Naive thymus-derived CD8-positive, alpha-beta T cell (primary cell): ENCODE measurements at places on chromosomes 2 and 18.

GRCh38 chr2:95072424-95072823 lies 46.9 kb downstream of the MAL start:
- no peak for DNase-seq

GRCh38 chr18:76923485-76924085 lies 101.2 kb downstream of the ZNF236 start:
- DNase-seq: no peak

GRCh38 chr2:103364177-103364576 lies 602.3 kb downstream of the TMEM182 start:
- DNase-seq: no peak

GRCh38 chr18:22872900-22873537 lies 60.1 kb upstream of the RBBP8 start:
- DNase-seq: no peak

DNA sequence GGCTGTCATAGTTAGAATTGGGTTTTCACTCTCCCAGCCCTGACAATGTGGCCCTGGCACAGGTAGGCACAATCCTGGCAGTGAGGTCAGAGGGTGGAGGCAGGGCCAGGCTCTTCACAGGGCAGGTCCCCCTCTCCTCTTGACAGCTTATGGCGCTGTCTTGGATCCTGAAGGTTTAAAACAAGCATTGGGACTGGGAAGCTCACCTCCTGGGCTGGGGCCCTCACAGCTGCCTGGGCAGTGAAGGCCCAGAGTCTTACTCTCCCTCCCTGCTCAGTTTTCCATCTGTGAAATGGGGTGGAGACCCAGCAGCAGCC lies 23.3 kb downstream of the LBH start:
- no peak for DNase-seq

DNA sequence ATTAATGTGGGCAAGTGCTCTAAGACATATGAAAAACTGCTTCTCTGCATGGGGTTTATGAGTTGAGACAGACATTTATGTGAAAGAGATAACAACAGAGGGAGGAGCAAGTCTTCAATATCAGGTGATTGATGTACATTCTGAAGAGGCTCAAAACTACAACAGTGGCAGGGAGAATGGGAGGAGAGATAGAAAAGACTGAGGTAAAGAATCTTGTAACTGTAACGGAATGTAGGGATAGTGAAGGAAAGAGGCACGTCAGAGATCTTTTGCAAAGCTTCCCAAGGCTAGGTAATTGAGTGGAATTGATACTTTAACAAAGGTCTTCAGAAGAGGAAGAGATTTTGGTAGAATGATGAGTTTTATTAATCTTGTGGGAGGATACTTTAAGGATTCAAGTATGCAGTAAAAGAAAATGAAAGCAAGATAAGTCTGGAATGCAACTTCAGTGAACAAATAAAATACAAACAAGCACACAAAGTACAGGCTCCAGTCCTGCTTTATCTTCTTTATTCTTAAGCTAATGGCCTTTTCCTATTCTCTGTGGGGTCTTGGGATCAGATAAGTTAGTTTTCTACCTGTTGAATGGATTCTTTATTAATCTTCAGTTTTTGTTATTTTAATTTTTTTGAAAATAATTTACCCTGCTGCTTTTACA lies 15.0 kb downstream of the SMAD4 start:
- DNase-seq: no peak

DNA sequence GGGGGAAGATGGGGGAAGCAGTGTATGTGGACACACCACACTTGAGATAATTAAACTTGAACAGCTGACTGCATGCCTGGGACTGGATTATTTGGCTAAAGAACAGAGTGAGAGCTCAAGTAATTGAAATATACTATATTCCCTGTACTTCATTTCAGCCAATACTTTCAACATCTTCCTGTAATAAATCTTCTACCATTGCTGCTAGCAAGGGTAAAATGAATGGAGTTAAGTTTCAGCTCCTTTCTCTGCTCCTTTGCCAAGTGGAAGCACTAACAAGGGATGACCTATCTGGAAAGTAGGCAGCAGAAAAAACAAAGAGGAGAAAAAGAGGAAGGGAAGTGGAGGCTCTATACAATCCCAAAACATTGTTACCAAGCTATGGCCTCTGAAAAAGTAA lies 50.9 kb downstream of the MMADHC start:
- no peak for DNase-seq

- no peak for DNase-seq
Measured at GRCh38 chr2:35454966-35455638, 900.5 kb upstream of the CRIM1 start.

DNA sequence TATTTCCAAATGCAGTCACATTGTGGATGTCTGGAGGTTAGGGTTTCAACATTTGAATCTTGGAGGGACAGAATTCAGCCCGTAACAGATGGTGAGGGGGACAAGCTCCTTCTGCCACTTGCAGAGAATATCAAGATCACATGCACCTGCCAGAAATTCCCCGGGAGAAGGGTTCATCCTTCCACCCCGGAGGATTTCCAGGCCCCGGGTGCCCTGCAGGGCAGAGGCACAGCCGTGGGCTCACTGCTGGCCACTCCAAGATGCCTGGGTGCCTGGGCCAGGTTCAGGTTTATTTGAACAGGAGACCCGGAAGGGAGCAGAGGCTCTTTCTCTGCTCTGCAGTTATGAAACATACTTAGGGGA lies 38.2 kb upstream of the MGAT4A start:
- no peak for DNase-seq

DNA sequence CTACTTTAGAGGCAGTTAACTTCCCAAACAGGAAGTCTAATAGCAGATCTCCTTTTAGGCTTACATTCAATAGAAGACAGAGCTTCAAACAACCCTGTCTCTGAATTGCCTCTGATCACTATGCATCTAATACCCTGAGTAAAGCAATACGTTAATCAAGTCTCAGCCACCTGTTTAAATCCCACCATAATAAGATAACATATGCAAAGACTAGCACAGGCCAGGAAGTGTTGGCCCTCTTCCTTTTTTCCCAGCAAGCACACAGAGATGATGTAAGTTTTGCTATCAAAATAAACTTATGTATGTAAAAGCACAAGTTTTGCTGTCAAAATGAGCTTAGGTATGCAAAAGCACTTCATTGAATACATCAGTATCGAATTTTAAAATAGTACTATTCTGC lies 385.5 kb downstream of the RND3 start:
- DNase-seq: no peak

DNA sequence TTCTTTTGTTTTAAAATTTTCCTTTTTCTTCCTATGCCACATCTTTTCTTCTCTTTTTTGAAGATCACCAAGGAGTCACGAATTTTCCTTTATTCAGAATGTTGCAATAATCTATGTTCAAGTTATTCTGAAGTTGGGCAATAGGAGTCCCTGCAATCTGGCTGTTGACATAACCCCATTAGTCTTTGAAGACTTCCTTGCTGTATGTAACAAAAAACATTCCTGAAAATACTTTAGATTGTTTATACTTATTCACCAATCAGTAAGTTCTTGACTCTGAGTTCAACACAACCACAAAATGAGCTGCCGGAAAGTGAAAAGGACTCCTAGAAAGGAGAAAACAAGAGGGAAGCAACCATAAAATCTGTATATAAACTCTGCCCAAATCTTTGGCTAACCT lies 62.8 kb downstream of the TMEM237 start:
- no peak for DNase-seq

DNA sequence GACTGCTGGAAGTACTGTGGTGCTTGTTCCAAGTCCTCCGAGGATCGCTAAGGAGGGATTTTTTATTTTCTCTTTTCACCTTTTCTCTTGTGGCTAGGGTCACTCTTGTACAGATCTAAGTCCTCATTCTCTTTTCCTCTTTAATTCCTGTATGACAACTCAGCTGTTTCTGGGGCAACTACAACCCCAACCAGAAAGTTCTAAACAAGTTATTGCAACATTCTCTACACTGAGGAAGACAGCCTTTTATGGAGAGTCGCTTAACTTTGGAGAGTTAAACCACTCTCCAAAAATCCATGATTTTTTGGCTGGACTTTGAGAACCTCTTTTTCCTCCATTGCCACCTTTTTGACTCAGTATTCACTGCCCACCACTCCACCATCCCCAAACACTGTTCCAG lies 74.0 kb upstream of the SESTD1 start:
- DNase-seq: no peak

DNA sequence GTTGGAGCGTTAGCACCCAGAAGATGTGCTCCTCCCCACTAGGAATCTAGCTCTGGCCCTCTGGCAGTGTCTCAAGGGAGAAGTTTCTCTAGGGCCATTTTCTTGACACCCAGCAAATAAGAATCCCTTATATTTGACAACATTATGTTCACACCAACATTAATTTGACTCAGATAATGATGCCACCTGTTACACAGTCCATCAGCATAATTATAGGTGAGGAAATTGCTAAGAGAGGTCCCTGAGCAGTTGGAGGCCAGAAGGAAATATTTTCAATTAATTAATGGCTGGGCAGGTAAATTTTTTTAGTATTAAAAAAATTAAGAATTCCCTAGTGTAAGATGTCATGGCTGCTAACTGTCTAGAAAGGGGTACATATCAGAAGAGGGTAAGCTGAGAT lies 36.5 kb downstream of the PRKCE start:
- DNase-seq: no peak

GRCh38 chr2:98408155-98408554 lies 36.5 kb upstream of the INPP4A start:
- no peak for DNase-seq

DNA sequence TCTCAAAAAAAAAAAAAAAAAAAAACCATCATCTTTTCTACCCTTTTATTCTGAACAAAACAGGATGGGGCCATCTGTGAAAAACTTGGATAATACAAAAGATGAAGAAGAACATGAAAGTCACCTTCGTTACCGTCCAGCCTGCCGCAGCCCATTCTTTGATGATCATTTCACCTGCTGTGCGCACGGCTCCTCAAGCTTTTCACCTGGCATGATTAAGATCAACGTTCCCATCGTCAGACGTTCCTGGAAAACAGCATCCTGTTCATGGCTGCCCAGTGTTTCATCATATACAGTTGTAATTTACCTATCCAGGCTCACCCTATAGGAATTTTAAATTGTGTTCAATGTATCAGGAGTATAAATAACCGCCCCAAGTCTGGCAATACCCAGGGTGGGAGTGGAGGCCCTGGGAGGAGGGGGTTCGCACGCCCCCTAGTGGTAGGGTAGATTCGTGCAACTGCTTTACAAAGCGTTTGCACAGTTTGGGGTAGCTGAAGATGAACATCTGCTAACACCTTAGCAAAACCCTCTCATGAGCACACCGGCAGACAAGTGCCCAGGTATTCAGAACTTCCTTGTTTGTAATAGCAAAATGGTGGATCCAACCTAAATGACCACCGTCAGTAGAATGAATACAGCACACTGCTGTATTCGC lies 49.0 kb upstream of the GLI2 start:
- no peak for DNase-seq

DNA sequence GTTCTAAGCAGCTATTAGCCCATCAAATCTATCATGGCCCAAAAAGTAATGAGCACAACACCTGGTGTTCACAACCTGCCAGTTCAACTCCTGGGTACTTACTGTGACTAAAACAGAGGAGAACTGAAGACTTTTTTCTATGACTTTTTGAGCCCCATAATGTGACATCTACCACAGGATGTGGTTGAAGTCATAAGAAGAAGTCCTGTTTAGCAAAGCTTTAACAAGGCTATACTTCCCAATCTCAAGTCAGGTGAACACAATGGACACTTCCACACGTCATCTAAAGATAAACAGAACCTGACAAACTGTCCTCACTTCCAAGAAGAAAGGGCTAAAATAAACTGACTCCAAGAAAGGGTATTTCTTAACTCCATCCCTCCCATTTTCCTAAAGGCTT lies 138.8 kb downstream of the ATAD2B start:
- no peak for DNase-seq

DNA sequence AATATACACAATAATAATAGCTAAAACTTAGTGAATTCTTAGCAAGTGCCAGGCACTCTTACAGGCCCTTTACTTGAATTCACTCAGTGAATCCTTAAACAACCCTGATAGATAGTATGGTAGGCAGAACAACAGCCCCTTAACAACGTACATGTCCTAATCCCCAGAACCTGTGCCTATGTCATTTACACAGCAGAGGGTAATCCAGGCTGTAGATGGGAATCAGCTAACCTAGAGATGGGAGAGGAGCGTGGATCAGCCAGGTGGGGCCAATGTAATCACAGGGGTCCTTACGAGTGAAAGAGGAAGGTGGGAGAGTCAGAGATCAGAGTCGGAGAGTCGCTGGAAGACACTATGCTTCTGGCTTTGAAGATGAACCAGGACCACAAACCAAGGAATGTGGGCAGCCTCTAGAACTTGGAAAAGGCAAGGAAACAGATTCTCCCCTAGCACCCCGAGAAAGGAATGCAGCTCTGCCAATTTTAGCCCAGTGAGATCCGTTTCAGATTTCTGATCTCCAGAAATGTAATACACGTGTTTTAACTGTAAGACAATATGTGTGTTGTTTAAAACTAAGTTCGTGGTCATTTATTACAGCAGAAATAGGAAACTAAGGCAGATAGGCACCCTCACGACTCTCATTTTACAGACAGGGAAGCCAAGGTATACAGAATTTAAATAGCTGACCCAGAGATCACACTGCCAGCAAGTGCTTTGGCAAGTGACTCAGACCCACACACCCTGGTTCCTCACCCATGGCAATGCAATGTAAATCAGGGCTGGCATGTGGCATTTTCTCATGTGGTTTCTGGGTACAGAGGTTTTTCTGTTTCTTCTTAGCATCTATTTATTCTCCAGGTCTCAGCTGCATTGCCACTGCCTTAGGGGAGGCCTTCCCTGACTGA lies 68.9 kb downstream of the DOCK10 start:
- no peak for DNase-seq
